ENCODE measurements at places on chromosomes 4 and X. TPM values are rescaled to one million over a fixed set of nuclear protein-coding genes. Genes with fewer than 3 reads are reported as not detected.

DNA sequence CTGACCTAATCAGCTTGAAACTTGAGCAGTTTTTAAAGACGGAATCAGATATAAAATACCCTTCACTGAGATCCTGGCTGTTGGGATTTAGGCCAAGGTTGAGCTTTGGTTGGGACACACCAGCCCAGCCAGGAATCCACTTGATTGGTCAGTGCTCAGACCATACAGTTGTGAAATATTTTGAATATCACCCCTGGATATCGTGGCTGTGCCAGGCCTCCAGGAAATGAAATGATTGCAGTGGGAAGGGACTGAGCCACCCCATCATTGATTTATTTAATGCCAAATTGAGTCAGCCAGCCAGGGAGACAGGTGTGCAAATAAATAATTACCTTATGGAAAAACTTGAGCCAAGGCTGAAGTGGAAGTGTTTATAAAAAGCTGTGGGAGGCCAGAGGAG lies 128.4 kb upstream of the SCML1 start:
- peak; percentile 55 for DNase-seq
- H3K36me3 ChIP-seq = no peaks in the 10 kb centered on the region
- H3K4me3 ChIP-seq = no peak overlapping the region
- no peak overlapping the region for H3K27ac ChIP-seq
- H3K27me3 ChIP-seq = no peaks in the 10 kb centered on the region

GRCh38 chrX:26083093-26083492 lies 55.0 kb upstream of the MAGEB18 start:
- H3K4me3 ChIP-seq = no peak overlapping the region
- H3K27me3 ChIP-seq = no peaks in the 10 kb centered on the region
- no peak overlapping the region for H3K27ac ChIP-seq
- no peak for DNase-seq
- no peaks in the 10 kb centered on the region for H3K4me1 ChIP-seq

DNA sequence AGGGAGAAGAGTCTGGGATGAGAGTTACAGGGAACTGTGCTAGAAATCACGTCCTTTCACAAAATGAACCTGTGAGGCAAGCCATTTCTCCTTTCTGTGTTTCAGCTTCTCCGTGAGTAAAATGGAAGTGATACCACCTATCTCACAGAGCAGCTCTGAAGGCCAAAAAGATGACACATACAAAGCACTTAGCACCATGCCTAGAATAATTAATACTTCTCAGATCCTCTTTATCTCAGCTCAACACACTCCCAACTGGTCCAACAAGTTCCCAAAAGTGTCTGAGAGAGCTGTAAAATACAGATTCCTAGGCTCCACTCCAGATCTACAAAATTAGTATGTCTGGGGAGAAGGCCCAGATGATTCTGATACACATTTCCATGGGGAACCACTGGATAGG lies 38.3 kb downstream of the LHFPL1 start:
- no peak overlapping the region for H3K27ac ChIP-seq
- H3K4me1 ChIP-seq = no peaks in the 10 kb centered on the region
- H3K27me3 ChIP-seq = no peaks in the 10 kb centered on the region
- H3K4me3 ChIP-seq = no peak overlapping the region

DNA sequence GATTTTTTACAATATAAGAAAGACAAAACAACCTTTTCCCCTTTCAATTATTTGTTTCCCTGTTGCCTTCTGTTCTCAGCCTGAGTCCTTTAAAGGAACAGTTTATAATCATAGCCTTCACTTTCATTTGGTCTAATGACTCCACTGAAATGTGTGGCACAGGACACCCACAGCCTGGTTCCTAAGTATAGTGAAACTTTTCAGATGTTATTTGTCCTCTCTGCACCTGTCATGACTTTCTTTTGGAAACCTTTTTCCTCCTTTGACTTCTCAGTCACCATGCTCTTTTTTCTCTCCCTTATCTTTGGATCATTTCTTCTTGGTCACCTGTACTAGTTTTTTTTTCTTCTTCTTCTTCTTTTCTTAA lies 237.8 kb upstream of the ANXA3 start:
- no peak for DNase-seq
- H3K27me3 ChIP-seq = no peaks in the 10 kb centered on the region
- H3K4me1 ChIP-seq = no peaks in the 10 kb centered on the region
- H3K36me3 ChIP-seq = no peaks in the 10 kb centered on the region

The PPP1R2C gene
- polyA plus RNA-seq = not detected

GRCh38 chr4:52959541-52959940 lies 97.4 kb downstream of the RASL11B start:
- DNase-seq = peak; percentile 34
- H3K4me1 ChIP-seq = peaks cover 19% of the 10 kb centered on the region
- no peaks in the 10 kb centered on the region for H3K27me3 ChIP-seq
- H3K27ac ChIP-seq = no peak overlapping the region
- no peak overlapping the region for H3K4me3 ChIP-seq

The CT45A5 gene
- polyA plus RNA-seq = not detected

DNA sequence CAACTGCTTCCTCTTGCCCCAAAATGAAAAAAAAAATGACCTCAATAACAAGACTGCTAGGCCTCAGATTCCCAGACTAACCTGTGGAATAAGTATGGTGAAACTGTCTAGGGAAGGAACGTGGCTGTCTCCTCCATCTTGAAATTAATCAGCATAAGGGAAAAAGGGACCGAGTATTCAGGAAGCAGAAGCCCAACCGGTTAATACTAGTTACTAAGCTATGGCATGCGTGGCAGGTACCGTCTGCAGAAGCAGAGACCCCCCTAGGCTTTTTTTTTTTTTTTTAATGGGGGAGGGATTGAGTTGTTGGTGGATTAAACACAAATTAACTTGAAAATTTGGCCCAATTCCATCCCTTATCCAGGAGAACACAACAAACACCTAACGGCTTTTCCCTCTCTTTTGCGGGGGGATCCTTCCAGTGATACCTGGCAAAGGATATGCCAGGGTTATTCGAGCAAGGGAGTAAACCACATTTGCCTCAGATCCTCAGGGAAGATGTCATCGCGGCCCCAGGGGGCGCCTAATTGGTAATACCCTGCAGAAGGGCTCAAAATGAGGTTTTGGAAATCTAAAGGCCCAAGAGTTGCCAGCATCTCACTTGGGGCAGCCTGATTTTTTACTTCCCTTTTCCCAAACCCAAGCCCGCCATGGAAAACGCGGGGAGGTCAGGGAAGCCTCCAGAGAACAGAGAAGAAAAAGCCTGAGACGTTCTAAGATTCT lies 893 bp downstream of the RLIM start:
- no peaks in the 10 kb centered on the region for H3K4me1 ChIP-seq
- H3K27ac ChIP-seq = peak overlapping the region; percentile 97
- H3K4me3 ChIP-seq = peak overlapping the region; percentile 59
- no peaks in the 10 kb centered on the region for H3K27me3 ChIP-seq

The KLHL13 gene
- 29.3 TPM for polyA plus RNA-seq

DNA sequence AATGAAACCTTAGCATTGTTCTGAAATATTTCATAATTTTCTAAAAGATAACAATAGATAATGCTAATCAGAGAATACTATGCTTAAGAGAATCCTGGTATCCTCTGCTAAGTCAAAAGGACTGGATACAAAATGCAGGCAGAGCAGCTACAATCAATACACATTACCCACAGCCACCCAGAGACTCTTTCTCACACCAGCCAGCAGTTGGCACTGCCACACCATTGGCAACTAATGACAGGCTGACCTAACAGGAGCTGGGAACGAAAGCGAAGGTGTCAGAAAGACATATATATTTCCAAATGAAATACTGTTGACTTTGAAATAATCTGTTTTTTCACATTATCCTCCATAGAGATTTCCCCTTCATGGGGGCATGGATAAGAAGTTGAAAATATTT lies 122.6 kb upstream of the PLAC1 start:
- no peak for DNase-seq
- no peak overlapping the region for H3K27ac ChIP-seq
- H3K27me3 ChIP-seq = no peaks in the 10 kb centered on the region

GRCh38 chr4:171430495-171430894 lies 382.7 kb upstream of the GALNTL6 start:
- no peak overlapping the region for H3K4me3 ChIP-seq
- no peak overlapping the region for H3K27ac ChIP-seq
- no peaks in the 10 kb centered on the region for H3K27me3 ChIP-seq

DNA sequence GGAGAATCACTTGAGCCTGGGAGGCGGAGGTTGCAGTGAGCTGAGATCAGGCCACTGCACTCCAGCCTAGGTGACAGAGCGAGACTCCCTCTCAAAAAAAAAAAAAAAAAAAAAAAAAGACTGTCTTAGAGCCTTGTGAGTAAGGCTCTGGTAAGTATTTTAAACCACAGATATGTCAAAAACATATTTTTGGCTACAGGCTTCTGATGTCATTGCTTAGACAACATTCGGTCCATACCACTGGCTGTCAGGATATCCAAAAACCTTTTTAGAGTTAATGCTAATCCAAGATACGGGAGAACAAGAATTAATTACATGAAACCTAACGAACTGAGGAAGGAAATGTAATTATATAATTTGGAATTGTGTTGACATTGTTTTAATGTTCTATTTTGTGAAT lies 999.5 kb upstream of the PABPC4L start:
- H3K36me3 ChIP-seq = no peaks in the 10 kb centered on the region
- no peaks in the 10 kb centered on the region for H3K4me1 ChIP-seq
- no peak for DNase-seq
- no peaks in the 10 kb centered on the region for H3K27me3 ChIP-seq
- no peak overlapping the region for H3K4me3 ChIP-seq
- H3K27ac ChIP-seq = no peak overlapping the region

DNA sequence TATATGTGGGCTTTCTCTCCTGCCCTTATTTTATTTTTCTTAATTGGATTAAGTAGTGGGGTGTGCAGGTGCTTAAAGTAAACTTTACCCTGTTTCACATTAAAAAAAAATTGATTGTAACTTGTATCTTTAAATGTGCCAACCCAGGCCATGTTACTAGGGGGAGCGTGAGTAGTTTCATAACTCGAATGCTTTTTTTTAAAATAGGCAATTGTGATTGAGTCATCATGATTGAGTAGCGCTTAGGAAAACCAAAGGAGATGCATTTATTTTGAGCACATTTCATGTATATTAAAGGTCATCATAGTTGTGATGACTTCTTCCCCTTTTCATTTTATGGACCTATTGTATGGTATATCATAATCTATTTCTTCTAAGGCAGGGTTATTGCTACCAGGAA lies 32.2 kb downstream of the GPAT3 start:
- H3K27ac ChIP-seq = no peak overlapping the region
- H3K4me3 ChIP-seq = no peak overlapping the region
- no peaks in the 10 kb centered on the region for H3K27me3 ChIP-seq
- H3K4me1 ChIP-seq = no peaks in the 10 kb centered on the region
- H3K36me3 ChIP-seq = no peaks in the 10 kb centered on the region

GRCh38 chr4:72591547-72592454 lies 22.8 kb upstream of the ADAMTS3 start:
- no peak for DNase-seq
- H3K4me3 ChIP-seq = no peak overlapping the region
- H3K27me3 ChIP-seq = no peaks in the 10 kb centered on the region
- peaks cover 5% of the 10 kb centered on the region for H3K4me1 ChIP-seq
- no peak overlapping the region for H3K27ac ChIP-seq

The IL2RG gene
- not detected for polyA plus RNA-seq

- no peak overlapping the region for H3K4me3 ChIP-seq
- no peak for DNase-seq
- peaks cover 3% of the 10 kb centered on the region for H3K4me1 ChIP-seq
These were observed 45.4 kb downstream of the FGFRL1 start for GRCh38 chr4:1056671-1057402.

DNA sequence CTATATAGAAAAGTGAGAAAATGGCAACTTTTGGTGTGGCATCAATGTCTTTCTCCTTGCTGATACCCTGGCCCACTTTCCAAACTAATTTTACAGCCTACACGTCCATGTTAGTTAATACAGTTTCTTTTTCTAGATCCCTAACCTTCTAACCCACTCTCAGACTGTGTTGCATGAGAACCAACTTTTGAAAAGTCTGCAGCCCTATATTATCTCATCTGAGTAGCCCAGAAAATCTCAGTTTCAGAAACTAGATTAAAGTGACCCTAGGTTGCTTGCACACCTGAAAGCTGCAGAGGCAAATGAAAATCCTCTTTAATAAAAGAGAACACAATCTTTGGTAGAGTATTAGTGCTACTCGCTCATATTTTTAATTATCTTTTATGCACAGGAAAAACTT lies 371.6 kb upstream of the EMCN start:
- H3K27me3 ChIP-seq = no peaks in the 10 kb centered on the region
- H3K4me1 ChIP-seq = no peaks in the 10 kb centered on the region
- no peak for DNase-seq
- no peaks in the 10 kb centered on the region for H3K36me3 ChIP-seq

DNA sequence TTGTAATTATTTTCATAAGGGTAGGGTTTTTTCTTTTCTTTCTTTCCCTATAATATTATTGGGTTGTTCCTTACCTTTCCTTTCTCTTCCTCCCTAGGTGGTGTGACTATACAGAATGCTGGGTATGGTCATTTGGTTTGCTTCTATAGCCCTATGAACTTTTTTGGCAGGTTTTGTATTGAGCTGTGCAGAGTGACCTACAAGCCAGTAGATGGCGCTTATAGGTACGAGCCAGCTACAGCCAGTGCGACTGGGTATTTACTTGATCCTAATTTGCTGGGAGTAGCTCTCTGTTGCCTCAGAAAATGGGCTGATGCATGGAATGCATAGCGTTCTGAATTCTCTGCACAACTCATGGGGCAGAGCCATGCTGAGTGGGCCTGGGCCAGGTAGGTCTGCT lies 423.3 kb downstream of the MAGEE1 start:
- no peak overlapping the region for H3K27ac ChIP-seq
- no peak for DNase-seq
- no peaks in the 10 kb centered on the region for H3K36me3 ChIP-seq

GRCh38 chrX:115452251-115452650 lies 108.7 kb upstream of the PLS3 start:
- H3K4me1 ChIP-seq = no peaks in the 10 kb centered on the region
- no peak overlapping the region for H3K4me3 ChIP-seq
- H3K36me3 ChIP-seq = no peaks in the 10 kb centered on the region
- DNase-seq = no peak
- H3K27me3 ChIP-seq = no peaks in the 10 kb centered on the region

- peak; percentile 15 for DNase-seq
- no peaks in the 10 kb centered on the region for H3K27me3 ChIP-seq
- H3K27ac ChIP-seq = no peak overlapping the region
- H3K4me3 ChIP-seq = no peak overlapping the region
These were observed 275.7 kb upstream of the RASGEF1B start for GRCh38 chr4:81747242-81747930.

DNA sequence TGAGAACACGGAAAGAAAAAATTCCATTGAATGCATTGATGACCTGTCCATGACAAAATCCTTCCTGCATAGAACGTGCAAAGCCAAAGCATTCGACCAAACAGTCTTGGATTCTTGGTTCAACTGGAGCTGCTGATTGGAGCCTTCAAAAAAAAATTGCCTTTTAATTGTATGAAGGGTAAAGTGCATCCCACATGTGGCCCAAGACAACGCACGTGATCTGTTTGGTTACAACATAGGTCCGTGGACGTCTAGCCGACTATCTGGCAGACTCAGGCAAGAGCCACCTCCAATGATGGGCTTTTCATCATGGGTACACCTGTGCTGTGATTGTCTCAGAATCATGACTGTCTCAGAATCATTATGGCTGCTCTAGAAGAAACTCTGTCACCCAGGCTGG lies 52.3 kb downstream of the SHOX start:
- no peaks in the 10 kb centered on the region for H3K36me3 ChIP-seq
- H3K4me3 ChIP-seq = no peak overlapping the region
- DNase-seq = no peak
- H3K27me3 ChIP-seq = no peaks in the 10 kb centered on the region

All from cardiac muscle cell (in vitro differentiated cells and primary cell).